ENCODE measurements at places on chromosomes 2 and 18.

GRCh38 chr2:9655441-9656269, 24.9 kb upstream of the YWHAQ start:
- DNase-seq, result no peak

DNA sequence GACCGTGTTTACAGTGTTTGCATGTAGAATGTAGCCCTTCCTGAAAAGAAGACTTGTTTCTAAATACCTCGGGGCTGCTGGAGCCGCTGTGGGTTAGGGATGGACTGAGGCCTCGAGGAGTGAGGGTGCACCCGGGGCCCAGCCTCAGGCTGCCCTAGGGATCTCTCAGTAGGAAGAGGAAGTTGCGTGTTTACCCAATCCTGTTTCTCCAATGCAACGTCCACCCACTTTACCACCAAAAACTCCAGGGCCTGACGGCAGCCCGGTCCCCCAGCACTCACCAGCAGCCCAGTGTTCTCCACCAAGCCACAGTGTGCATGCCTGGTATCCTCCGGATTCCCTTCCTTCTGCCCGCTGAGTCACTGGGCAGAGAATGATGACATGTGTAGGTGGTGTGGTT, 255.8 kb downstream of the GLI2 start:
- no peak for DNase-seq

- peak; percentile 54 for DNase-seq
These were observed 2.3 kb downstream of the CETN1 start for GRCh38 chr18:582465-582864.

DNA sequence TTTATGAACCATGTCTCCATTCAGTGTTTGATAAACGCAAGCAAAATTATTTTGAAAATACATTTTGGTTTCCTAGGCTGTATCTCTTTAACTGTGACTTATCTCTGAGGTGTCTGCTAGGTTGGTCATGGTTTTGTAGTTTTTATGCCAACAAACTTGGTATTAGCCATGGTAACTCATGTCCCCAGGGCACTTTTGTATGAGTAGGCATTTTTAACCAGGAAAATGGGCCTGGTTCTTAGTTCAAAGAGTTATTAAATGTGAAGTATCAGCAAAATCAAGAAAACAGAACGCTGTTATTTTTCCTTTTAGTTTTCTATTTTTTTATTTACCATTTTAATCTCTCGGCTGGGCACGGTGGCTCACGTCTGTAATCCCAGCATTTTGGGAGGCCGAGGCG, 179.3 kb upstream of the LHCGR start:
- DNase-seq, result no peak
